Right lung (tissue), 10 donors: ENCODE measurements at places on chromosomes 2 and 18. TPM values are rescaled to one million over a fixed set of nuclear protein-coding genes. Genes with fewer than 3 reads are reported as not detected.

Gene TLX2
- not detected for polyA plus RNA-seq

Gene DNAJC10
- 134 TPM for polyA plus RNA-seq

Gene C2orf78
- polyA plus RNA-seq = not detected

Gene KYNU
- polyA plus RNA-seq = 1.1 TPM

Gene LRATD1
- 17.3 TPM for polyA plus RNA-seq
